Endothelial cell (in vitro differentiated cells): ENCODE measurements at places on chromosomes 4 and X.

DNA sequence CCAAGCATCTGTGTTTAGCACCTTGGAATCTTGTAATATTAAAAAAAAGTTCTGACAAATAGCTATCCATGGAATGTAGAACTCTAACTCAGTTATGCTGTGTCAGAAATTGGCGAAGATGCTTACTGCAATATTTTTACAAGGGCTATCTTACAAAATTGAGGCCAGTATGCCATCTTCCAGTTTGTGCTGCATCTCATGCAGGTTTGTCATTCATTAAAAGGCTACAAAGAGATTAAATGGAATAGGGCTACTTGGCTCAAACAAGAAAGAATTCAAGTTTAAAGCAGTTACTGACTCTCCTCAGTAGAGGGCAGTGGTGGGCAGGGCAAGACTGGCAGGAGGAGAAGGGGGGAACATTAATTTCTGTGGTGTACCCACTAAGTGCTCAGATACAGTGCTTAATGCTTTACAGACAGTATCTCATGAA is 66.5 kb downstream of the SHROOM4 start:
- H3K4me1 ChIP-seq = no peaks in the 10 kb centered on the region
- DNase-seq = peak; percentile 24
- no peak overlapping the region for H3K27ac ChIP-seq
- no peaks in the 10 kb centered on the region for H3K27me3 ChIP-seq

DNA sequence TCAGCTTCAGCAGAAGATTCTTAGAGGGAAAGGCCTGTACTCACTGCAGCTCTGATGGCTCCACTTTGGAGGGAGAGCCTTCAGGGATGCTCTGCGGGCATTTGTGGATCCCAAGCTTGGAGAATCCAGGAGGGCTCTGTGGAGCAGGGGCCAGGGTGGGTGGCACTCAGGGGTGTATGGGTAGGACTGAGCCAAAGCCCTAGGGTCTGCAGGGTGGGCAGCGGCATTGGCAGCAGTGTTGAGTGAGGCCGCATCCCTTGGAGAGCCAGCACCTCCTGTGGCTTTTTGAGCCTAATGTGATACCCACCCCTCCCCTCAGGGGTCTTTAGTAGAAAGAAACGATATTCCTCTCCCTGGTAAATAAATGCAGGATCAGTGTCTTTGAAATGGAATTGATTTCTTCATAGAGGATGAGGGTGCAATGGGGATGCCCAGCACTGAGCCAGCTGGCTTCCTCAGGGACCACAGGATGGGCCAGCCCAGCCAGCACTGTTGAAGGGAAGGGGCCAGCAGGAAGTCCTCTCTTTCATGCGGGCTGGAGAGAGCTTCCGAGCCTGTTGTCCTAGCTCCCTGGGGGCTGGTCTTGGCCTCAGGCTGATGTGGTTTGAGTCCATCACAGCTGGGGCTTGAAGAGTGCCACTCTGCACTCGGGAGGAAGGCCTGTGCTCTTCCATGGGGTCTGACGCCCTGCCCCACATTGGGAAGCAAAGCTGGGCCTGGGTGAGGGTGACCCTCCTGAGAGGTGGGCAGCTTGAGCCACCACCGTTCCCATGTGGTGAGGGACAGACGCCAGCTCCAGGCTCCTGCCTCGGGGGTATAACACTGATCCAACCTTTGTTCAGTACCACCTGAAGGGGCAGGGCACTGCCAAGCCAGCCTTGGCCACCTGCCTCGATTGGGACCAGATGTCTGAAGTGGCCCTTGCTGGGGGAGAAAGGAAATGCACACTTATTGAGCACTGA is 49.5 kb downstream of the PSAPL1 start:
- H3K36me3 ChIP-seq = peaks cover 3% of the 10 kb centered on the region
- H3K4me1 ChIP-seq = peaks cover 6% of the 10 kb centered on the region
- H3K4me3 ChIP-seq = no peak overlapping the region
- no peak overlapping the region for H3K27ac ChIP-seq

DNA sequence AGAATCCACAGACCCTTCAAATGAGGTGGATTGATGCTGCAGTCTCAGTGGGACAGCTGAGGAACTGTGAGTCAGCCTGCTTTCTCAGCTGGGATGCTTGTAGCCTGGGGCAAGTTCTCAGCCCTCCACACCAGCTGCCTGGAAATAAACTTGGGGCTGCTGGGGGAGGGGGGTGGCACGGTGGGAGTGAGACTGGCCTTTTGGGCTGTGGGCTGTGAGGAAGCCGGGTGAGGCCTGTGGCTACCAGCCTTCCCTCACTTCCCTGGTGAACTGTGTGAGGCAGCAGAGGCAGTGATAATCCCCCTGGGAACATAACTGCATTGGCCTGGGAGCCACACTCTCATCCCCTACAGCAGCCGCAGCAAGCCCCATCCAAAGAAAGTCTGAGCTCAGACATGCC is 114.5 kb upstream of the GUCY1A1 start:
- no peak for DNase-seq
- no peaks in the 10 kb centered on the region for H3K36me3 ChIP-seq
- no peak overlapping the region for H3K4me3 ChIP-seq
- H3K27me3 ChIP-seq = peaks cover 2% of the 10 kb centered on the region
- H3K27ac ChIP-seq = no peak overlapping the region
- H3K4me1 ChIP-seq = no peaks in the 10 kb centered on the region

DNA sequence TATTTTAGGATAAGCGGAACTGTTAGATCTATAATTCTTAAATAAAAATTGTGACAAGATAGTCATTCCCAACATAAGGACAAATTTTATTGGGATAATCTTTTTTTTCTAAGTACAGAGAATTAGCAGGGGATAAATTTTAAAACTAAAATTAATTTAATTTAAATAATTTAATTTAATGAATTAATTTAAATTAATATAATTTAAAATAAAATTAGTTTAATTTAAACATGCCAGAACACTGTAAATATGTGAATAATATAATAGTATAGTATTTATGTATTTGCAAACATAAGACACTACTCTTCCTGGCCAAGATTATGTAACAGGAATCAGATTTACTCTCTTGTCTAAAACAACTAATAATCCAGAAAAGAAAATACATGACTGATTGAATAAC is 1055.9 kb downstream of the PDHA2 start:
- H3K4me3 ChIP-seq = no peak overlapping the region
- H3K27me3 ChIP-seq = no peaks in the 10 kb centered on the region
- H3K36me3 ChIP-seq = no peaks in the 10 kb centered on the region
- H3K4me1 ChIP-seq = no peaks in the 10 kb centered on the region
- no peak overlapping the region for H3K27ac ChIP-seq

DNA sequence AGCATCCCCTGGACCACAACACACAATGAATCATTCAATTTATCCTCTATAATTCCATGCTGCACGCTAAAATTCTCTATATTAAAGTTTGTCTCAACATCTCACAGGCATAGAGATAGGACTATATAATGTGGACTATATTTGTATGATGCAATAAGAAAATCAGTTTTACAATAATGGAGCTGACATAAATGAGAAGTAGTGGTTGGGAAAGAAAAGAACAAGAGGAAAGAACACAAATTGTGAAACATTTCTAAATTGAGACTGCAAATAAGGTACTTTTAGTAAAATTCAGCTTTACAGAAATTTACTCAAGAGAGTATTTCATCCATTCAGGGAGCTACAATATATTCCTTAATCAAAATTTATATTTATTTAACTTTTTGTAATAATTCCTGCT is 120.4 kb downstream of the ARAP2 start:
- no peak overlapping the region for H3K27ac ChIP-seq
- H3K36me3 ChIP-seq = no peaks in the 10 kb centered on the region
- no peak for DNase-seq
- no peak overlapping the region for H3K4me3 ChIP-seq
- no peaks in the 10 kb centered on the region for H3K27me3 ChIP-seq

GRCh38 chr4:76216524-76216923 is 2.9 kb upstream of the SCARB2 start:
- no peak for DNase-seq
- peaks cover 11% of the 10 kb centered on the region for H3K36me3 ChIP-seq
- H3K4me3 ChIP-seq = no peak overlapping the region
- peaks cover 14% of the 10 kb centered on the region for H3K27me3 ChIP-seq
- peak overlapping the region; percentile 61 for H3K27ac ChIP-seq
- peaks cover 30% of the 10 kb centered on the region for H3K4me1 ChIP-seq

GRCh38 chr4:125187226-125188176 is 127.3 kb upstream of the FAT4 start:
- H3K4me3 ChIP-seq = no peak overlapping the region
- no peak overlapping the region for H3K27ac ChIP-seq
- no peaks in the 10 kb centered on the region for H3K36me3 ChIP-seq

DNA sequence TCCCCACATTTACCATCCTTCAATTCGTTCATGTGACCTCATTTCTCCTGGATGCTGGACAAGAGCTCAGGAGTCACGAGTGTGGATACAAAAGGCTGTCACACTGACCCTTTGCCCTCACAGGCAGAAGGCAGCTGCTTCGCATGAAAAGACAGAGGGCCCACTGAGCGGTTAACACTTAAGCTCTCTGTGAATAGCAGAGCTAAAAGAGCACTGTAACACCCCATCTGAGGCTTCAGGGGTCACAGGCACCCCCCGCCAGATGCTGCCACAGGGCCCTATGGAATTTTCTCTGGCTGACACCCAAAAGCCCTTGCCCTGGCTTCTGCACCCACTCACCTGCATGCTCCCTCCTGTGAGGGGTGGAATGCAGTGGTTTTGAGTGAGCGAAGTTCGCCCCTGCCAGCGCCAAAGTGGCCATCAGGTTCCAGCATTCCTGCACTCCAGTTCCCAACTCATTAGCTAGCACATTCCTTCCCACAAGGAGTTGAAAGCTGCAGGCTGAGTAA is 360.9 kb downstream of the PPP3CA start:
- no peak overlapping the region for H3K4me3 ChIP-seq
- DNase-seq = no peak
- H3K4me1 ChIP-seq = peaks cover 2% of the 10 kb centered on the region
- no peaks in the 10 kb centered on the region for H3K36me3 ChIP-seq
- H3K27me3 ChIP-seq = no peaks in the 10 kb centered on the region
- no peak overlapping the region for H3K27ac ChIP-seq

- DNase-seq = no peak
- no peak overlapping the region for H3K4me3 ChIP-seq
- no peaks in the 10 kb centered on the region for H3K4me1 ChIP-seq
These were observed 426.3 kb upstream of the FAM241A start for GRCh38 chr4:111718763-111719559.

- H3K27me3 ChIP-seq = peaks cover 2% of the 10 kb centered on the region
- no peak overlapping the region for H3K4me3 ChIP-seq
- peak overlapping the region; percentile 6 for H3K27ac ChIP-seq
- H3K36me3 ChIP-seq = peaks cover 16% of the 10 kb centered on the region
These were observed 12.4 kb downstream of the ZBTB49 start for GRCh38 chr4:4302416-4302815.

DNA sequence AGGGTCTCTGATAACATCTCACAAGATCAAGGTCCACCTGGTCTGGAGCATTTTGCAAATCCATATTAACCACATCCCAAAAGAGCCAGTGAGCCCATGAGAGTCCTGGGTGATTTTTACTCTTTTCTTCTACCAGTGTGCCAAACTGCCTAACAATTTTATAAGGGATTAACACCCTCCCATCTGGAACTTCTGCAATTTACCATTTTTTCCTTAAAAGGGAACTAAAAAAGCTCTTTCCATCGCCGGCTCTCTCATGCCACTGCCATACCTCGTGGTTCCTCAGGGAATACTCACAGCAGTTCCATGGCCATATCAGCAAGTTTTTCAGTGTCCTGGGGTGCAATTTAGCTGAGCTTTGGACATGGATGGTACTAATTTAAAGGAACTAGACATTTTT is 55.7 kb downstream of the SEPSECS start:
- no peak overlapping the region for H3K4me3 ChIP-seq
- H3K27me3 ChIP-seq = peaks cover 7% of the 10 kb centered on the region
- no peak for DNase-seq
- peaks cover 4% of the 10 kb centered on the region for H3K36me3 ChIP-seq
- peaks cover 12% of the 10 kb centered on the region for H3K4me1 ChIP-seq

DNA sequence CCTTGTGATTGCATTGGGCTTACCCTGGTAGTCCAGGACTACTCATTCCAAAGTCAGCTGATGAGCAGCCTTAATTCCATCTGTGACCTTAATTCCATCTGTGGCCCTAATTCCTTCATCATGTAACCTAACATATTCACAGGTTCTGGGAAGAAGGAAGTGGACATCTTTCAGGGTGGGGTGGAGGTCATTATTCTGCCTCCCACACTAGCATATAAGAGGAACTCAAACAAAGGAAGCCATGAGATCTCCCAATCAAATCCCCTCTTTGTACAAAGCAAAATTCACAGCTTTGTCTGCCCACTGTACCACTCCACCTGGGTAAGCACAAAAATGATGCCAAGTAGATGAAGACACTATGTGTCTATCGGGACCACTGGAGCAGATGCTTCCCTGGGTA is 87.3 kb downstream of the SLC2A9 start:
- H3K27me3 ChIP-seq = no peaks in the 10 kb centered on the region
- H3K36me3 ChIP-seq = no peaks in the 10 kb centered on the region
- no peaks in the 10 kb centered on the region for H3K4me1 ChIP-seq
- H3K27ac ChIP-seq = no peak overlapping the region
- DNase-seq = no peak

GRCh38 chr4:97073194-97073593 is 1070.1 kb downstream of the STPG2 start:
- H3K4me1 ChIP-seq = no peaks in the 10 kb centered on the region
- no peak for DNase-seq
- H3K36me3 ChIP-seq = no peaks in the 10 kb centered on the region
- no peak overlapping the region for H3K4me3 ChIP-seq
- H3K27me3 ChIP-seq = peaks cover 1% of the 10 kb centered on the region

GRCh38 chrX:25337841-25338240 is 322.1 kb upstream of the ARX start:
- no peaks in the 10 kb centered on the region for H3K27me3 ChIP-seq
- no peak overlapping the region for H3K27ac ChIP-seq
- H3K4me1 ChIP-seq = no peaks in the 10 kb centered on the region
- H3K4me3 ChIP-seq = no peak overlapping the region
- no peaks in the 10 kb centered on the region for H3K36me3 ChIP-seq
- DNase-seq = no peak

GRCh38 chrX:48974574-48974973 is 2.9 kb upstream of the KCND1 start:
- peaks cover 26% of the 10 kb centered on the region for H3K36me3 ChIP-seq
- peaks cover 8% of the 10 kb centered on the region for H3K27me3 ChIP-seq
- H3K4me3 ChIP-seq = peak overlapping the region; percentile 48
- H3K4me1 ChIP-seq = peaks cover 5% of the 10 kb centered on the region
- DNase-seq = no peak

DNA sequence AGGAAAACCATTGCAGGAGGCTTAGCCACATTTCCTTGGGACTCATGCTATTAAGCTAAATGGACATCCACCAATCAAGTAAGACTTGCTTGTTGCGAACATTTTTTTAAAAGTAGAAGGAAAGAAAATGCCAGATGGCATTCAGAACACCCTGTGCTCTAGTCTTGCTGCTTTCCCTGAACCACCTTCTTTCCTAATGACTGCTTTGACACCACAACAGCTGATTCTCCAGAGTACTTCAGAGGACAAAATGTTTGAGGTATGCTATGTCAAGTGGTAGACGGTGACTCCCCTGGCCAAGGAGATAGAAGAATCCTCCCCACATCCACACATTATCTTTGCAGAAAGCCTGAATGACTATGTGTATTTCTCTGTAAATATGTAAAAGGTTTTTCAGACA is 65.4 kb downstream of the ANK2 start:
- no peak overlapping the region for H3K4me3 ChIP-seq
- peak overlapping the region; percentile 10 for H3K27ac ChIP-seq
- H3K27me3 ChIP-seq = no peaks in the 10 kb centered on the region

- H3K4me1 ChIP-seq = no peaks in the 10 kb centered on the region
- no peak within 1 kb of the TSS for H3K27ac ChIP-seq
- DNase-seq = peak; percentile 17
- peaks cover 4% of the 10 kb centered on the region for H3K27me3 ChIP-seq
These were observed at the start of gene XKRX for GRCh38 chrX:100928660-100929613. TSS of gene XKRX (minus strand) at chrX:100928917. CDS start at chrX:100928304, 613 bp downstream.
